ENCODE measurements at places on chromosomes 1 and 21. TPM values are rescaled to one million over a fixed set of nuclear protein-coding genes. Genes with fewer than 3 reads are reported as not detected.

Gene DIPK1A
- total RNA-seq = 5.9 TPM

Gene INSRR
- 0.18 TPM for total RNA-seq

Gene PLEKHG5
- 12.1 TPM for total RNA-seq

Gene LCE1B
- not detected for total RNA-seq

Gene FLG2
- total RNA-seq = not detected

Gene NTNG1
- 12.4 TPM for total RNA-seq

Gene COL11A1
- 265 TPM for total RNA-seq
